Right hindlimb (tissue), 1 donor: ENCODE measurements at places on chromosomes 5 and 9.

DNA sequence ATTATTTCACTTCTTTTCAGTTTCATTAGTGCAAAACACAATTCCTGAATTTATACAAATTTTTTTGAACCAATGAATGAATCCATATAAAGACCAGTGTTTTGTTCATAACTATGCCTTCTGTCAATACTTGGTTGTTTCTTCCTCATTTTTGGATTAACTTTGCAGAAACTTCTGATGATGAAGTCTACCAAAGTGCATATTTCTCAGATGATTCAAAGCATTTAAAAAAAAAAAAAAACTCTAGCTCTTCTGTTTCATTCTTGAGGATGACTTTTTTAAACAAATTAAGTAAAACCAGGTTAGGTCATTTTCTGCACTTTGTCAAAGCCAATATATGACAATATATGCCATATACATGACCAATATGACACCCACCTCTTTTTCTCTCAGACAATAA lies 92.6 kb downstream of the CHSY3 start:
- DNase-seq: no peak

- no peak for DNase-seq
These were observed 64.2 kb upstream of the SMIM23 start for GRCh38 chr5:171721464-171721863.

GRCh38 chr9:110605565-110605964 lies 26.0 kb upstream of the SVEP1 start:
- DNase-seq: no peak

DNA sequence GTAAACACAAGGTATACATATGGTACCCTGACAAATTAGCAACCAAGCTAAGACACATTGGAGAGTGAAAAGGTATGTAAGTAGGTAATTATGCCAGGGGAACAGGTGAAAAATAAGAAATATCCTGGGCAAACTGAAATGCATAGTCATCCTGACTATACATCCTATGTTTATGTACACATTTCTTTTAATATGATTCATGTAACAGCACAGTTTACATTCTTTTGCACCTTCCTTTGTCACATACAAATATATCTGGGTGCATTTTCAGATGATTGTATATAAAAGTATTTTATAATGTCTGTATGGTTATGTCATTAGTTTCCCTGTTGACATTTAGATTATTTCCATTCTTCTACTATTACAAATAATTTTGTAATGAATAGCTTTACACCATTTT lies 1146.9 kb downstream of the EFNA5 start:
- DNase-seq: no peak

GRCh38 chr9:35844628-35845270 lies 15.7 kb downstream of the TMEM8B start:
- DNase-seq: peak; percentile 72

GRCh38 chr5:102453716-102454115 lies 45.1 kb downstream of the SLCO6A1 start:
- DNase-seq: no peak

- no peak for DNase-seq
These were observed 60.5 kb upstream of the C9orf72 start for GRCh38 chr9:27633764-27634163.

DNA sequence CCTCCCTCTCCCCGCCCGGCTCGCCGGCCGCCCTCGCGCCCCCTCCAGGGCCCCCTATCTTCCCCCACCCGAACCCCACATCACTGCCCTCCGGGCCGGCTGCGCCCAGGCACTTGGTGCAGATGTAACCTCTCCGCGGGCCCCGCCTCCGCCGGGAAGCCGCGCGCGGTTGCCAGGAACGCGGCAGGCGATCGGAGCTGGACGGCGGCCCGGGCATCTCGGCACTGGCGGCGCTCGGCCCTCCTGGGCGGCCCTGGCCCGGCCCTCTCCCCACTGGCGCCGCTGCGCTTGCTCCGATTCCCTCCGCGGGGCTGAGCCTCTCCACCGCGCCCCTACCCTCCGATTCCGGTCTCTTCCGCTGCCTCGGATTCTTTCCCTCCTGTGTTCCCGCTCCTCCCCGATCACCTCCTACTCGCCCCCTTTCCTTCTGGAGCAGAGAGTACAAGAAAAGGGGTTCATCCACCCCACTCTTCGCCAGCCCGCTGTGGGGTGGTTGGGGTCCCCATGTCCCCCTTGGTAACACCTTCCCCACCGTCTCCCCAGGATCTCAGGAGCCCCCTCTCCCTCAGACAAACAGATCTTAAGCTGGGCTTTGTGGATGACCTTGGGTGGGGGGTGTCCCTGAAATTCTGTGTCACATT lies 70.6 kb downstream of the C9orf50 start:
- peak; percentile 90 for DNase-seq

DNA sequence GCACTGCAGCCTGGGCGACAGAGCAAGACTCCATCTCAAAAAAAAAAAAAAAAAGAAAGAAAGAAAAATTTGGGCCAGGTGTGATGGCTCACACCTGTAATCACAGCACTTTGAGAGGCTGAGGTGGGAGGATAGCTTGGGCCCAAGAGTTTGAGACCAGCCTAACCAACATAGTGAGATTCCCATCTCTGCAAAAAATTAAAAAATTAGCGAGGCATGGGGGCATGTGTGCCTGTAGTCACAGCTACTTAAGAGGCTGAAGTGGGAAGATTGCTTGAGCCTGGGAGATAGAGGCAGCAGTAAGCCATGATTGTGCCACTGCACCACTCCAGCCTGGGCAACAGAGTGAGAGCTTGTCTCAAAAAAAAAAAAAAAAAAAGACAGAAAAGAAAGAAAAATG lies 2.9 kb upstream of the SIT1 start:
- no peak for DNase-seq

- DNase-seq: peak; percentile 63
These were observed 1.6 kb downstream of the LMX1B start for GRCh38 chr9:126615245-126615790.

DNA sequence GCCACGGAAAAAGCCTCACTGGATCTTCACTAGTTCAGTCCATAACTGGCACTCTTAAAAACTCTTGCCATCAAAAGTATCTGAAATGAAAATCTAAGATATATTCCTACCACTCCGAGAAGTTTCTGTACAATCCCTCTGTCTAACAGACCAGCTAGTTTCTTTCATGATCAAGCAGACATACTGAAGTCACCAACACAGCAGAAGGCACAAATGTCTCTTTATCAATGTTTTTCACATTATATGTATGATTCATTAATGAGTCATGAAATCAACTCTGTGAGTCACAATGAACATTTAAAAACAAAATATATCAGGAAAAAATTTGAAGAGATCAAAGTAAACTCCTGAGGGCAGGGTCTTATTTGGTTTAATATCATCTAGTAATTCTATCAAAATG lies 50.8 kb downstream of the F2R start:
- DNase-seq: no peak
